Adrenal gland (tissue), 19 donors: ENCODE measurements at places on chromosomes 16 and 17. TPM values are rescaled to one million over a fixed set of nuclear protein-coding genes. Genes with fewer than 3 reads are reported as not detected.

The OMG gene
- total RNA-seq, result not detected

The CLEC3A gene
- not detected for total RNA-seq

DNA sequence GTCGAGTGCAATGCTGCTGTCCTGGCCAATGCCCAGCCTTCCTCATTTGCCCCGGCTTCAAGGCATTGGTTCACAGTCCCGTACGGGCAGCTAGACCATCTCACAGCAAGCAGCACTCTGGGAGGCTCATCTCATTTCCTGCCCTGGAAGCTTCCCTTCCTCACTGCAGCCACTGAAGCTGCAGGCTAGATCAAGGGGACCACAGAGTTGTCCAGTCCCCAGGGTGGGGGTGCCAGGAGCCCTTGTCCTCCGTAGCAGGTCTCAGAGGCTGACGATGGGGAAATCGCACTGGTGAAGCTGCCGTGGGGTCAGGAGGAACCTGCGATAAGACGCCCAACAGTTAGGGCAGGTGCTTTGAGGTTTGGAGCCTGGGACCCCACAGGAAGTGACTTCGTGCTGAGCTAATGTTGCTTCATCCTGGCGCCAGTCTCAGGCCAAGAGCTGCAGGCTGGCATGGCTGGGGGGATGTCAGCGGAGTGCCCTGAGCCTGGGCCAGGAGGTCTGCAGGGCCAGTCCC lies at the start of gene SPNS3:
Gene SPNS3, plus strand, starts transcription at position 426 of the 517 bp plus-strand sequence. Its CDS starts 28 bp downstream, at position 454.
- H3K36me3 ChIP-seq, result no peaks in the 10 kb centered on the region
- no peaks in the 10 kb centered on the region for H3K4me1 ChIP-seq
- no peak for DNase-seq
- no peaks in the 10 kb centered on the region for H3K27me3 ChIP-seq

DNA sequence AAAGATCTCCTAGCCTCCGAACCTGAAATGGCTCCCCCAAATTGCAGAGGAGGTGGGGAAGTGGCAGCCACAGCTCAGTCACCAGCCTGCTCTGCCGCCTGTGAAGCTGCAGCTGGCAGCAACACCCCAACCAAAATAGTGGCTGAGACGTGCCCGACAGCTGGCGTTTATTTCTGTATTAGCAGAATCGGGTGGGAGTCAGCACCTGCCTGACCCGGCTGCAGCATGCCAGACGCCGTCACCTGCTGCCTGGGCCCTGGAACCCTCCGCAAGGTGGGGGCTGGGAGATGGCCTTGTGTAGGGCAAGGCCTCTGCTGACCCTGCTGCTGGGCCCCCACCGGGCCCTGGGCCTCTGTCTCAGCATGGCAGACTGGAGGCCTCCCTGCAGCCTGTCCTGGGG lies 17.5 kb upstream of the PABPN1L start:
- no peak overlapping the region for H3K27ac ChIP-seq
- no peak for DNase-seq
- H3K27me3 ChIP-seq, result no peaks in the 10 kb centered on the region
- H3K36me3 ChIP-seq, result no peaks in the 10 kb centered on the region
- H3K4me1 ChIP-seq, result no peaks in the 10 kb centered on the region

- H3K27me3 ChIP-seq, result no peaks in the 10 kb centered on the region
- H3K36me3 ChIP-seq, result no peaks in the 10 kb centered on the region
- no peak for DNase-seq
- H3K27ac ChIP-seq, result no peak overlapping the region
Observed at GRCh38 chr17:64639516-64639915, 22.6 kb downstream of the SMURF2 start.

The ATXN7L3 gene
- total RNA-seq, result 48.9 TPM

DNA sequence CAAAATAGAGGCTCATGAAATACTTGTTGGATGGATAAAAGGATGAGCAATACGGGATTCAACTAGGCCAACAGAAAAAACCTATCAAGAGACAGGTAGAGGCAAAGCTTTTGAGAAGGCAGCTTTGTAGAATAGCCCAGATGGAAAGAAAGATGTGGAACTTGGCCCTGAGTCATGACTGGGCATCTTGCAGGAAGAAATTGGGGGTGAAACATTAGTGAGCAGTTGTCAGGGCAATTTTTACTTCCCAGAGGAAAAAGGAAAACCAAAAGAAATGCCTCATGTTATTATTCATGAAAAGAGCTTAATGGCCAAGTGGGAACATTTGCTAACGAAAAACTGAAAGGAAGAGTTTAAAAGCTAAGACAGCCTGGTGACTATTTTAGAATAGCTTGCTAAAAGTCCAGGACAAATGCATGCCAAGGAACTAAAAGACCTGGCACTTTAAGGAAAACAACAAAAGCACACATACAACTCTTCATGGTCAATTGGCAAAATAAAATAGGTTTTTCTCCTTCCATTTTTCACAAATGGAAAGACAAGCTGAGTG lies 180.1 kb downstream of the HS3ST3A1 start:
- H3K4me3 ChIP-seq, result no peak overlapping the region
- H3K27me3 ChIP-seq, result no peaks in the 10 kb centered on the region
- H3K27ac ChIP-seq, result no peak overlapping the region
- no peaks in the 10 kb centered on the region for H3K36me3 ChIP-seq
- peaks cover under 1% of the 10 kb centered on the region for H3K4me1 ChIP-seq
- DNase-seq, result no peak

- no peaks in the 10 kb centered on the region for H3K27me3 ChIP-seq
- H3K27ac ChIP-seq, result no peak overlapping the region
- H3K36me3 ChIP-seq, result no peaks in the 10 kb centered on the region
- peak; percentile 60 for DNase-seq
- H3K4me1 ChIP-seq, result peaks cover 4% of the 10 kb centered on the region
- H3K4me3 ChIP-seq, result no peak overlapping the region
Observed at GRCh38 chr16:88561485-88562359, 8.5 kb upstream of the ZC3H18 start.

The GRB7 gene
- not detected for total RNA-seq

The QRICH2 gene
- total RNA-seq, result 0.67 TPM

The PHOSPHO1 gene
- 0.55 TPM for total RNA-seq

DNA sequence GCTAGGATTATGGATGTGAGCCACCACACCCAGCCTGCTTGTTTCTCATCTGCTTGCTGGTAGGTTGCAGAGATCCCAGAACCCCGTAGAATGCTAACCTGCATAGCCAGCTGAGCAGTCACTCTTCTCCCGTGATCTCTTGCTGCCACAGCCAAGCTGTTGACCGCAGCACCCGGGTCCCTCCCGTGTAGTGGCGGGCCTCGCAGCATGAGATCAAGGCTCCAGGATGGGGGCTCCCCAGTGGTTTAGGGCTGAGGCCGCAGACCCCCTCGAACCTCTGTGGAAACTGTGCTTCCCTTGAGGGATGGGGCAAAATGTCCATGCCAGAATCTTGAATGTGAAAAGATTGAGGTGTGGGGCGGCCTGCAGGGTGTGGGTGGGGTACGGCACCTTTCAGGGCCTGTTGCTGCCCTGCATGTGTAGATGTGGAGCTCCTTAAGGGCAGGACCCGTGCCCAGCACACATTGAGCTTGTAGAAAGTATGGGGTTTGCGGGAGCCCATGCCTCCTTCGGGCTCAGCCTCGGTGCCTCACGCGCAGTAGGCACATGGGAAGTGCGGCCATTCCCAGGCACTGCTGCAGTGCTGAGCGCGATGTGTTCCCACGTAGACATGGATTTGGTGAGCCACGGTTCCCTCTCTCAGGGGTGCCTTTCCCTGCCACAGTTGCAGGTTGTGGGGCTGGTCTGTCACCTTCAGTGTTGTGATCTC lies 99.9 kb downstream of the BANP start:
- no peak overlapping the region for H3K27ac ChIP-seq
- no peak for DNase-seq
- no peak overlapping the region for H3K4me3 ChIP-seq
- H3K4me1 ChIP-seq, result peaks cover 4% of the 10 kb centered on the region

GRCh38 chr16:75632857-75633256 lies 9.8 kb upstream of the ADAT1 start:
- no peak overlapping the region for H3K4me3 ChIP-seq
- H3K27ac ChIP-seq, result no peak overlapping the region
- H3K27me3 ChIP-seq, result no peaks in the 10 kb centered on the region
- no peak for DNase-seq
- peaks cover 100% of the 10 kb centered on the region for H3K36me3 ChIP-seq

- H3K36me3 ChIP-seq, result no peaks in the 10 kb centered on the region
- peak overlapping the region; percentile 61 for H3K27ac ChIP-seq
- peak; percentile 54 for DNase-seq
Observed at GRCh38 chr16:24999856-25000461, 15.2 kb downstream of the ARHGAP17 start.

DNA sequence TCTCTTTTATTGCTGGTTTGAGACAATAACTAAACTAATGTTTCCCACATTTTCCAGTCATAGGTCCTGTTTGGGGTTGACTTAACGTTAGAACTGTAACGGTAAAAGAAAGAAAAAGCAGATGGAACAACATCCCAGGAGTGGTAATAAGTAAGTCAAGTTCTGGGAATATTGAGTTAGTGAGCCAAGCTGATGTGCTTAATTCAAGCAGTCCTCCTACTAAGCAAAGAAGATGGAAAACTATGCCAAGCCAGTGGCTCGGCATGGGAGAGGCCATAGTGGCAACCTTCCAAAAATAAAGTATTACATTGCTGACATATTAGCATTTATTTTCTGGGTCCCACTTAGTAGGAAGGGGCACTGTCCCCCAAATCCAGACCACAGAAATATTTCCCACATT lies 161.7 kb upstream of the CDH5 start:
- H3K36me3 ChIP-seq, result no peaks in the 10 kb centered on the region
- H3K4me3 ChIP-seq, result no peak overlapping the region
- no peaks in the 10 kb centered on the region for H3K27me3 ChIP-seq
- H3K4me1 ChIP-seq, result no peaks in the 10 kb centered on the region
- no peak overlapping the region for H3K27ac ChIP-seq

- no peaks in the 10 kb centered on the region for H3K36me3 ChIP-seq
- no peak for DNase-seq
- H3K27ac ChIP-seq, result no peak overlapping the region
- H3K27me3 ChIP-seq, result no peaks in the 10 kb centered on the region
- no peak overlapping the region for H3K4me3 ChIP-seq
Observed at GRCh38 chr16:1449201-1449788, 4.9 kb upstream of the CCDC154 start.

The IGF2BP1 gene
- 0.04 TPM for total RNA-seq

DNA sequence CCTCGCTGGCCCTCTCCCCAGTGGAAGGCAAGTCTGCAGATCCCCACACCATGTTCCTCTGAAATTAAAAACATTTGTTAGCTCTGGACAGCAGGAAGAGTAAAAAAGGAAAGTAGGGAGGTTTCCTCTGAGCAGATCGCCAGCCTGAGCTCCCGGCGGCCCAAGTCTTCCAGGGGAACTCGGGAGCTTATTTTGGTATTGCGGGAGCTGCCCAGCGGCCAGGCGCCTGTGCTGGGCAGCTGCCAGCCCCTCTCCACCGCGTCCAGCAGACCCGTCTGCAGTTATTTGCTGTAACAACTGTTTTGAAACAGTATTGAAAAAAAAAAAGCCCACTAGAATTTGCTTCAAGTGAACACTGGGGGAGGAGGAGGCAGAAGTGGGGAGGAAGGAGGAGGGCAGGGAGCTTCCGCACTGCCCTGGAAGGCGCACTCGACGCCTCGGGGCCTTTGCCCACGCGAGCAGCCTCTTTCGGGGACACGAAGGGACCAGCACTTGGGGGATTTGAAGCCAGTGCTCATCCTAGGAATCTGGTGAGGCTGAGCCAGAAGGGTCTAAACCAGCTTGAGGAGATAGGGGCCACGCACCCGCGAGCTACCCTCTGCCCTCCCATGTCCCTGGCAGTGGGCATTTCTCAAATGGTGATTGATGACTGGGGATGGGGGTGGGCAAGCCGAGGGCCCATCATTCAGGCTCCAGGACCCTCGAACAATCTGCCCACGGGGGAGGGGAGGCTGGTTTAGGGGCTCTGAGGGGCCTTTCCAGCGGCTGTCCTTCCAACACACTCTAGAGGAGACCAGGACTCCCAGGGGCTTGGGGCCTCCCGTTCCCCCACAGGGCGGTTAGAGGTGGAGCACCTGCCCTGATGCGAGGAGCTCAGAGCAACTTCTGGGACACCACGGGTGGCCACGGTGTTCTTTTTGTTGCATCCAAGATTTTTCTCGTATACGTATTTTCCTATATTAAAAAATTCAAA lies 3.0 kb upstream of the BAHCC1 start:
- no peaks in the 10 kb centered on the region for H3K27me3 ChIP-seq
- H3K27ac ChIP-seq, result peak overlapping the region; percentile 95
- no peak overlapping the region for H3K4me3 ChIP-seq
- H3K4me1 ChIP-seq, result peaks cover 55% of the 10 kb centered on the region

- no peak overlapping the region for H3K4me3 ChIP-seq
- no peaks in the 10 kb centered on the region for H3K27me3 ChIP-seq
- no peaks in the 10 kb centered on the region for H3K36me3 ChIP-seq
- peaks cover 13% of the 10 kb centered on the region for H3K4me1 ChIP-seq
- no peak overlapping the region for H3K27ac ChIP-seq
Observed at GRCh38 chr17:28574526-28574925, 2.2 kb downstream of the ALDOC start.

The OR1F1 gene
- total RNA-seq, result not detected

The KRTAP9-4 gene
- total RNA-seq, result not detected

The KRTAP4-9 gene
- not detected for total RNA-seq

The C16orf96 gene
- total RNA-seq, result 0.53 TPM

DNA sequence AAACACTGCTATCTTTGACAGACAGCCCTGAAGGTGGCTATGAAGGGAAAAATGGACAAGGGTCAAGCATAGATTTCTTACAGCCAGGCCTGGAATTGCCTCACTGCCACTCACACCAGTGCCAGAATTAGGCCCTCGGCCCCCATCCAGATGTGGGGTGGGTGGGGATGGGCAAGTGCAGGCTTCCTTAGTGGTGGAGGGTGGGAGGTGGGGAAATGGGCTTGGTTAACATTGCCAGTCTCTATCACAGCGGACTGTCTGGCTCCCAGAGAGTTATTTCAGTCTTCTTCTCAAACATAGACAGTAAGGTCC lies 24.9 kb downstream of the B9D1 start:
- H3K27me3 ChIP-seq, result no peaks in the 10 kb centered on the region
- H3K4me3 ChIP-seq, result no peak overlapping the region
- no peaks in the 10 kb centered on the region for H3K36me3 ChIP-seq
- H3K27ac ChIP-seq, result no peak overlapping the region

DNA sequence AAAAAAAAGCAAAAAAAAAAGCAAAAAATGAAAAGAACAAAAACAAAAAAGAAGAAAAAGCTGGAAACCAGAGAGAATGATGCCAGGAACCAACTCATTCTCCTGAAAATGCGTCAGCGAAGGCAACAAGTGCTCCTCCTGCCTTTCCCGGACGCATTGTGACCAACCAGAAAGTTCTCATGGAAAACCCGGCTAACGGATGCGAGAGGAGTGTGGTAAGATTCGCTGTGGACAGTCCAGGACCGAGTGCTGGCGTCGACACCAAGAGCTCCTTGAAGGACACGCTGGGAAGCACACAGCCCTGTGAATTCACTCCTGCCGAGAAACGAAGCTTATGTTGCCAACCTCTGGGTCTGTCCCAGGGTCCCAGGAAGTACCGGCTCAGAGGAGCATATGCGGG lies 43.4 kb downstream of the METRNL start:
- H3K4me1 ChIP-seq, result no peaks in the 10 kb centered on the region
- no peak overlapping the region for H3K4me3 ChIP-seq
- H3K36me3 ChIP-seq, result no peaks in the 10 kb centered on the region
- no peak for DNase-seq
